ENCODE measurements at places on chromosomes 12 and 14.
A peak's percentile ranks its signal among the peaks of the same experiment; 100 is the strongest.

DNA sequence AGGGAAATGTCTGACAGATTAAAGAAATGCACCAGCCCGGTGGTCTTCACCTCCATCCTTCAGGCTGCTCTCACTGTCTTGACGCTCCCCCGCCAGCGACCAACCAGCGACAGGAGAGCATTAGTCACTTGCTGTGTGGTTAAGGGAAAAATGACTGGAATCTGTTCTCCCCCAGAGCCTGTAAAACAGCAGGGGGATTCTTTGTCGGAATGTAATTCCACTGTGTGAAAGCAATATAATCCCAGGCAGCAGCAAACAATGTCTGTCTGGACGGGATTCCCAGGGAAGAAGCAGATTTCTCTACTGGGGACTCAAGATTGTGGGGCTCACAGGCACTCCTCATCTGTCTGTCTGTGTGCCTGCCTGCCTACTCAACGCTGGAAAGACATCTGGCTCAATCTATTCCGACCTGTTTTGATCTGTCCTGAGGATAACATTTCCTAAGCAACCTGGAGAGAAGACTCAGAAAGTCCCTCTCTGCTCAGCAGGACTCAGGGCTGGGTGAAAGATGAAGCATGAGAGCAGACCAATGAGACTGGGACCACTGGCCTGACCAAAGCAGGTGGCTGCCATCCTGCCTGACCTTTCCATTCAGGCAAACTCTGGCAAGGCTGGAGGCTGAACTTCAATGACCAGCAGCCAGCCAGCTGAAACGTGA, 54.6 kb downstream of the NUAK1 start:
- DNase-seq = peak; percentile 94

DNA sequence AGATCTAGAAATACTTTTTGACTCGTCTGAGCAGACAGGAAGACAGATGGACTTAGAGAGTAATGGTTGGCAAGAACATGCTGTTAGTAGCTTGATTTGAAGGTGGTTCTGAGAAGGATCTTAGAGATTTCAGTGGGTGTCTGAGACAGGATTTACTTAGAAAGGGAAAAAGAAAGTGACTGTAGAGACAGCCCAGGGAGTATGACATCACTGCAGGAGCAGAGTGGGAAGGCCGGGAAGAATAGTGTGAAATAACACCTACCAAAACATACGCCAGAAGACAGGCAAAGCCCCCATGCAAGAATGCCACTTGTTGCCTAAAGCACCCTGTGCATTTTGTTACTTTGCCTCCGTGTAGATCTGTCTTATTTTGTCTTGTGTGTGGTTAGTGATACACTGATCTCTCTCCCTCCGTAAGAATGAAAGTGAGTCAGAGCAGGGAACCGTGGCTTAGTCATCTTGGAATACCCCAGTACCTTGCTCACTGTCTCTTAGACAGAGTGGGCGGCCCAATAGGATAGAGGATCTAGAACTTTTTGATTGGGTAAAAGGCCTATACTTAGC, 161.3 kb upstream of the IFNG-AS1 start:
- peak; percentile 87 for DNase-seq

GRCh38 chr12:7207866-7208625, 18.6 kb downstream of the PEX5 start:
- DNase-seq = peak; percentile 37

DNA sequence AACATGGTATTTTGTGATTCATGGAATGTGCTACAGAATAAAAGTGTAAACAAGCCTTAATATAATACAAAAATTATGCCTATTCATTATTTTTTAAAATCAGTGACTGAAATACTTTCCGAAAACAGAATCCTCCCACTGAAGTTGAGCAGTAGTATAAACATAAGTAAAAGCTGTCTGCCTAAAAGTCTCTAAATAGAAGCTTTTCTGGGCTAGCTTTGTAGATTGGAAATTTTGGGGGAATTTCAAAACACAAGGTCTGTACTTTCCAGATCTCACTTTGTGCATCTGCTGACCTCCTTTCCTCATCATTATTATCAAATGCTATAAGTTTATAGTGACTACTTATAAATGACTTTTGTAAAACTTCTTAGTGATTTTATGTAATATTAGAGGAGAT, 80.4 kb upstream of the TRHDE start:
- DNase-seq = no peak

- DNase-seq = no peak
Measured at GRCh38 chr12:106892075-106892474, 63.6 kb upstream of the TMEM263 start.

DNA sequence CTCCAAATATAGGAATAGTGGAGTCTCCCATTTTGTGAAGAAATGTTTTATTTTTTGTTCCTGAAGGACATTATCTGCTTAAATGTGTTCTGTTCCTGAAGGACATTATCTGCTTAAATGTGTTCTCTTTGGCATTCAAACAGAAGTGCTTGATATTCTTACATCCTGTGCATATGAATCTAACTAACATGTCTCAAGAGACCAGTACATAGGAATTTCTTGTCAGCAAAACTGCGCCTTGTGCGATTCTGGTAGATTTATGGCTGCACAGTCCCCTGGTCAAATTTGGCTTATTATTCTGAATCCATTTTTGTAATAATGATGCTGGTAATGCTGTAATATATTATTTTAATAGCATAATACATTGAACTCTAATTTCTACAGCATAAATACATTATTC, 722.4 kb downstream of the NOVA1 start:
- DNase-seq = no peak

DNA sequence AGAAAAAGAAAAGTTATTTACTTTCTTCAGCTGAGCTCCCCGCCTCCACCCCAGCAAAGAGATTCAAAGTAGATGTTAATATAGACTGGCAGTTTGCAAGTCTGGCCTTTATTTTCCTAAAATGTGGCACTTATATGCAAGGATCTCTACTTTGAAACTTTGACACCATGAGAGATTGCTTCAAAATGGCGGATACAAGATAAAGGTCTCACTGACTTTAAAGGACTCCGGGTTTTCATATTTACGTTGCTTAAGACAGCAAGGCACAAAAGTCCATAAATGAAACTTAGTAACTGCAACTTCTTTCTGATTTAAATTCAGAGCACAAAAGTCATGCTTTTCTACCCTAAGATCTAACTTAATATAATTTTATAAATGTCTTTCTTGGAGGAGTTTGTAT, 3.5 kb downstream of the OTX2 start:
- no peak for DNase-seq

GRCh38 chr14:93059917-93060545, 55.7 kb downstream of the ITPK1 start:
- no peak for DNase-seq

GRCh38 chr14:69299286-69300035, 39.5 kb downstream of the GALNT16 start:
- no peak for DNase-seq

- DNase-seq = no peak
Measured at GRCh38 chr12:52487211-52487610, 5.8 kb downstream of the KRT6A start.

GRCh38 chr12:87439990-87440827, 589.0 kb downstream of the C12orf50 start:
- DNase-seq = no peak

DNA sequence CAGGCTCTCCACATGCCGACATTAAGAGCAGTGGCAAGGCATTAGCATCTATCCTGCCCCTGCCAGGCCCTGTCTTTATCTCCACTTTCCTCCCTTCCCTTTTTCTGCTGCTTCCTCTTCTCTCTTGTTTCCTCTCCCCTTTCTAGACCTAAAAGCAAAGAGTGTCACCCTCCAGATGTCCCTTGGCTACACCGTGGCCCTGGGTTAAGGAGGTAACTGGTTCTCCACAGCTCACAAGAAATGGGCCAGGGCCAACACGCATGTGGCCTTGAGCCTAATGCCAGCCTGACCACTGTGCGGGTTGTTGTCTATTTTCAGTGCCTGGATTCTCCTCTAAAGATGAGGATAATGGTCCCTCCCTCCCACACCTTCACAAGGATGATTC, 41.7 kb upstream of the DDX11 start:
- no peak for DNase-seq

- no peak for DNase-seq
Measured at GRCh38 chr12:97140355-97140754, 233.3 kb downstream of the NEDD1 start.

DNA sequence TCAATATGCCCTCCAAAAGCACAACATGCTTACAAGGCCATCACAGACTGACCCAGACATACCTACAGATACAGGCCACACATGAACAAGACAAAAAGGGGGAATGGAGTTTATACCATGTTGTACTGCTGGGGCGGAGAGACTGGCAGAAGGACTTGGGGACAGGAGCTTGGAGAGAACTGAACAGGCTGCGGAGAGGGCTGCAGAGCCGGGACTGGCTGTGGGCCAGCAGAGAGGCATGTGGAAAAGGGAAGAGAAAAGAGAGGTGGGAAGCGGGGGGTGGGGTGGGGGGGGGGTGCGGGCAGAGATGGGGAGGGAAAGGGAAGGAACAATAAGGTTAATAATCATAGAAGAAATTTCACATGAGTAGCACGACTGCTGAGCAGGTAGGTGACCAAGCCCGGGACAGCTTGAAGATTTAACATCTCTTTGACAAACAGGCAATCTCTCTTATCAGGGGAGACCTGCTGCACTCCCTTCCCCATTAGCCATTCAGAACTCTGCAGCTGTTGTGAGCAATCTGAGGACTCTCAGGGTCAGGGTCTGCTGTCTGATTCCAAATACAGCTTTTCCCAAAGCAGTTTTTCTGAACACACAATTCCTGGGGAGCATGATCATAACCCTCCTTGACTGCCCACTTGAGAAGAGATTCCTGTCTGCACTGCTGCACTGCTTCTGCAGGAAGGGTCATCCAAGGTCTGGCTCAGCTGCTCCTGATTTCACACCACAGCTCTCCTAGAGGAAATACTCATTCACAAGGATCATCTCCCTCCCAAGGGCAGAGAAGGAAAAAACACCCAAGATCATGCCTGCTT, 21.6 kb upstream of the STAC3 start:
- peak; percentile 45 for DNase-seq

DNA sequence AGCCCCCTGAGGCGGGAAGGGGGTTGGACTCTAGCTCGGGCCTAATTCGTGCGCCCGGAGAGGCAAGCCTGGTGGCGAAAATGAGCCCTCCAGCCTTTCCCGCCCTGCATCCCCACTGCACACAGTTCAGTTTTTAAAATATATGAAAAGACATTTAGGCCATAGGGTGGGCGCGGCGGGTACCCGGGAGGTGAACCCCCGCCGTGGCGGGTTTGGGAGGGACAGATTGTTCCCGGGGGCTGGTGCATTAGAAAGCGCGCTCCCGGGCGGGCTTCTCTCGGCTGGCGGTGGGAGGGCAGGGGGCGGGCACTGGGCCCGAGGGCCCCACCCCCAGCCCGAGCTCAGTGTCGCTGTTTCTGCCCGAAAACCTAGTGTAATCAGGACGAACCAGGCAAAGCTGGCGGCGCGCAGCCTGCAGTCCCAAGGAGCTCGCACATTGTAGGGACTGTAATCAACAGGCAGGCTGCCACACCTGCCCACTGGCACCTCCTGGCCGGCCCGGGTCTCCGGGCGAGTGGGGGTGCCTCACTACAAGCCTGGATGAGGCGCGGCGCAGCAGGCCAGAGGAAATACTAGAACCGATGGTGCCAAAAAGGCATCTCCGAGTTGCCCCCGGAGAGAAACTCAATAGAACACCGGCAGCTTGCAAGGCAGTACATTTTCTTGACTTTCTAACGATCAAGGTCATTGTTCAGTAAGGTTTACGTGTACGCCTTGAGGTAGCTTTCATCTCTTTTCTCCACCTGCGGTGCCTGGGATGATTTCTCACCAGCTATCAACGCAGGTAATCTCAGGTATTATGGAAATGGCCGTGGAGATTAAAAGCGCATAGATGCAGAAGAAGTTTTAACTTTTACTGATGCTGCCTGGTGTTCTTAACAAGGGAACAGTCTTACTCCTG, 764 bp upstream of the SPTB start:
- no peak for DNase-seq

DNA sequence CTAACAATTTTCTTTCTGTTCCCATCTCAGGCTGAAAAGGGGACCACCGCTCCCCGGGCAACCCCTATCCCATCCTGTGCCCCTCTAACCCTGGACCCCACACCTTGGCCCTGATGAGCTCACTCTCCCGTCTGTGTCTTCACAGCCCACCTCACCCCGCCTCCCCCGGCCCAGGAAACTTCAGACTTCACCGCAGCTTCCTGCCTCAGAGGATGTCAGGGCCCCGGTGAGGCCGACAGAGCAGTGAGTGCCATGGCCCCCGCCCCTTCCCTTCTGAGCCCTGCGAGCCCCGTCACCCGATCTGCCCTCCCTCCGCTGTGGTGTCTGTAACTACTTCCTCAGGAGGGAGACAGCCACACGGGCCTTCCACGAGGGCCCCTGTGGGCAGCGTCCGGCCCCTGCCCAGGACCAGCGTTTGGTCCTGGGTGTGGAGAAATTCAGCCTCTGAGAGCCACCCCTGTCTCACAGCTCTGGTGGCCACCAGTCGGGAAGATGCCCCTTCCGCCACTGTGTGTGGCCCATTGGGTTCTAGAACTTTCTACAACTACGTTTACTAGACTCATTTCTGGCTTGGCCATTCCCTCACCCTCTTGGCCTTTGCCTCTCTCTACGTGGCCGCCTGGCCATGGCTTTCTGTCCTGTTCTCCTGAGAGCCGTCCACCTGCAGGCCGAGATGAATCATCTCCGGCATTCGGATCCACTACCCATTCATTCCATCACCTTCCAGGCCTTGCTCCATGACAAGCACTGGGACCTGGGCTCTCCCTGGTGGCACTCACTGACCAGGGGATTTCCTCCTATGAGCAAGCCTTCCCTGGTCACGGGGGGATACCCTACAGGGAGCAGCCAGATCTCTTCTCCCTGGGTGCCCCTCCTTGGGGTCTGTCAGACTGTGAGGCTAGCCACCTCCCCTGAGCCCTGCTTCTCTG, 3.4 kb downstream of the RHOF start:
- DNase-seq = no peak

DNA sequence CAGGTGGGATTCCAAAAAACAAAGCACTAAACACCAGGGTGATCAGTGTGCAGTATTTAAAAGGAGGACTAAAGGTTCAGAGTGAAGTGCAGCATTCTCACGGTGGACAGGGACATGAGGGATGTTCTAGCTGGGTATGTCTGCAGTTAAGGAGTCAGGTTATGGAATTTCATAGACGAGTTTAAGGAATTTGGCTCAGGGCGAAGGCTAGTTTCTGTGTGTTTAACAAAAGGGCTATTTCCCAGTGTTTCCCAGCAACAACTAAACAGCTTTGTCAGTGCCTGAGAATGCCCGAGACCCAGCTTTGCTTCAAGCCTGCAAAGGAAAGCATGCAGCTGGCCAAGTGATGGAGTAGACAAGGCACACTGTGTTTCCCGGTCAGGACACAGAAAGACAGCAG, 7.0 kb downstream of the KRT1 start:
- DNase-seq = peak; percentile 22

DNA sequence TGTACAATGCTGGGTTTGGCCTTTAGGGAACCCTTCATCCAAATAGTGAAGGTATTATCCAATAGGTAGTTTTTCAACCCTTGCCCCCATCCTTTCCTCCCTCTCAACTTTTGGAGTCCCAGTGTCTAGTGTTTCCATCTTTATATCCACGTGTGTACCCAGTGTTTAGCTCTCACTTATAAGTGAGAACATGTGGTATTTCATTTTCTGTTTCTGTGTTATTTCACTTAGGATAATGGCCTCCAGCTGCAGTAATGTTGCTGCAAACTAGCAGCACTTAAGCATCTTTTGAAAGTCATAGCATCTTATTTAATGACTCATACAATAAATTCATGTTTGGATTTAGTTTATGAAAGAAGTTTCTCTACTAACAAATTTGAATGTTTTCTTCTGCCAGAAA, 442.5 kb downstream of the NELL2 start:
- no peak for DNase-seq

All from muscle of back (tissue), 13 donors.